ENCODE measurements at places on chromosomes 2 and 18.

DNA sequence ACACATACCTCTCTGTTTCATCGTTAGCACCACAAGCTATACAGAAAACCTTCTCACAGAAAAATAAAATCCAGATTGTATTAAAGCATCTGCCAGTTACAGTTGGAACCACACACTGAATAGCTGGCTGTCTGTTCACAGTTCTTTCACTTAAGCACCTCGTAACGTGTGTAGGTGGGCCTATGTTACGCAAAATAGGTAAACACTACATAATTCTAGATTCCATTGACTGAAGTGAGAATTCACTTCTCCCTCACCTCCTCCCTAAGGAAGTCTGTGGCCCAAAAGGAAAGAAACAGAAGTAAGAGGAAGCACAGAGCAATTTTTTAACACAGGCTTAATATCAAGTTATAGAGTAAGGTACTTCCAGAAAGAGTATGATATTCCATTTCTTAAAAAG is 24.9 kb downstream of the PELI1 start:
- peak; percentile 9 for DNase-seq

- no peak for DNase-seq
These were observed 40.7 kb upstream of the TANK start for GRCh38 chr2:161119483-161119882.

- DNase-seq = no peak
These were observed 3.8 kb upstream of the RHBDD1 start for GRCh38 chr2:226832061-226832460.

DNA sequence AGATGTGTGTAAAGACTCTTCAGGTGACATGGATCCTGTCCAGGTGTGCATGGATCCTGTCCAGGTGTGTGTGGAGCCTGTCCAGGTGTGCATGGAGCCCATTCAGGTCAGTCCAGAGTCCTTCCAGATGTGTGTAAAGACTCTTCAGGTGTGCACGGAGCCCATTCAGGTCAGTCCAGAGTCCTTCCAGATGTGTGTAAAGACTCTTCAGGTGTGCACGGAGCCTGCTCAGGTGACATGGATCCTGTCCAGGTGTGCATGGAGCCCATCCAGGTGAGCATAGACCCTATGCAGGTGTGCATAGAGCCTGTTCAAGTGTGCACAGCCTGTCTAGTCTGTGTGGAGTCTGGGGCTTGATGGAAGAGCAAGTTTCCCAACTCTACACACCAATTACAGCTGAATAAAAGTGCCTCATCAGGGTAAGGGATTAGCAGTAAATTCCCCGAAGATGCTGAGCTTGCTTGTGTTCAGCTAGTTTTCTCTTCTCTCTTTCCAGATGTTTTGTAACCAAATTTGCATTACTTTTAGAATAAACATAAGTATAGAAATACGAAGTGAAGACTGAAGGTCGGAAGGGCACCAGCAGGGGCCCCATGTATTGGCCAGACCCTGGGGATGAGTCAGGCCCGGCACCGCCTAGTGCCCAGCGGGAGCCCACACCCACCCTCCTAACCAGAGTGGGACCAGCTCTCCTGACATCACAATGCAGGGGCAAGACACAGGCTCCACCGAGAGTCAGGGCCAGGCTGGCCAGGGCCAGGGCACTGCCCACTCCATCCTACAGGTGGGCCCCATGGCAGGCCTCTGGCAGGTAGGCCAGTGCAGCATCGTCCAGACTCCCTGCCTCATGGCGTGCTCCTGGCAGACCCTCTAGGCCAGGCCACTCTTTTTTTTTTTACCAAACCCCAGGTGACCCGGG is 38.6 kb upstream of the GPC1 start:
- DNase-seq = no peak

DNA sequence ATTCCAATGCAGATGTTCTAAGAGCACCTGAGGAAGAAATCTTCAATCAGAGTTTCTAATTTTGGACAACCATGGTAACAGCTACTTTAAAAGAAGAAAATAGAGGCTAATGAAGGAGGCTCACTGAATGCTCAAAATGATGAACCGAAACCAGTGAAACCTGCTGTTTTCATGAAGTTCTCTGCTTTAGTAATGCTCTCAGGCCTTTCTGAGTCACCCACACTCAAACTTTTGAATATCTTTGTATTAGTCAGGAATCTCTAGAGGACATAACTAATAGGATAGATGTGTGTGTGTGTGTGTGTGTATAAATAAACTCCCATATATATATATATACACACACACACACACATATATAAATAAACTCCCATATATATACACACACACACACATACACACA is 76.9 kb upstream of the RIT2 start:
- no peak for DNase-seq

DNA sequence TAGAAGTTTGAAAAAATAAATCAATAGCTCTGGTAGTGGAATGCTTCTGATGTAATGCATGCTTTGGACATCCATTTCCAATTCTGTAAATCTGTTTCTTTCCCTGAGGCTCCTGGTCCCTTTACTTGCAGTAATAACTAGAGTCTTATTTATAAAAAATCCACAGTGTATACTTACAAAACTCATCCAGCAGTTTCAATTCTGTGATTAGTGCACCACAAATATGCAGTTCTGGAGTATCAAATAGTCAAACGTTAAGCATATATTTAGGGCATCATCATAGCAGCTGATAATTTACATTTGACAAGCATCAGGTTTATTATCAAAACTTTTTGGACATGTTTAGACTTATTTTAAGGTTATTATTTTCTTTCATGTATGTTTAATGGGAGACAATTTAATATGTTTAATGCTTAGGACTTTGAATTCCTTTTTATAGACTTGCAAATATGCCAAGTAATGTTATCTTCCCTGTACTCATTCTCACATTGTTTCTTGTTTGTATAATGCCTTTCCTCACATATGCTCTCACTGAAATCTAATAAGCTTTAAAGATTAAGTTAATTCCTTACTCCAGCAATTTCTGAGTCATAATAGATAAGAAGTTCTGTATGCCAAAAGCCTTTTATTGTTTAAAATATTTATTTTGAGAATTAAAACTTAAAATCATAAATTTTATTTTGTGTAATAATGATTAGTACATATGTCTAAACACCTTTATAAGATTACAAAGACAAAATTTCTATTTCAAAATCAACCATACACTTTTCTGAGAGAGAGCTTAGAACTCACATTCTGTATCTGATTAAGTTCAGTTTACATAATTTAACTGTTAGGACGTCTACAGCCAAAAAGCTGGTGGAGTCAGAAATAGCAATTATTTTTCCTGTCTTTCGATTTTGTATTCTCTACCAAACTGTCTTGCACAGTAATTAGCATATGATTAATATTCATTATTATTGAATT is 341.5 kb upstream of the TMEFF2 start:
- no peak for DNase-seq

DNA sequence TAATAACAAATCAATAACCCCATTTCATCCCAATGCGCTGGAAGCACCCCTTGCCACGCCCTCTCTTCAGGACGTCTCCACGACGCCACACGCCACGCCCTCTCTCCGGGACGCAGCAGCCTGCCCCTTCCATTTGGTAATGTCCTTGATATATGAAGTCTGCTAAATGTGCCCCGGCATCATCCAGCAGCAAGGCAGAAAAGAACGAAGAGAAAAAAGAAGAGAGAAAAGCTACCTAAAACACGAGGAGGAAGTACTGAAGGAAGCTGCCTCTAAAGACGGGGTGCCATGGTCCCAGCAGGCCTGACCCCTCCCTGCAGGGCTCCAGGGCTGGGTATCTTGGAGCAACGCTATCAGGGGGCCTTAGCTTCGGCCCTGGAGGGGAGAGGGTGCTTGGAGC is 41.8 kb downstream of the CNGA3 start:
- DNase-seq = no peak
